ENCODE measurements at places on chromosomes 2 and 18. TPM values are rescaled to one million over a fixed set of nuclear protein-coding genes. Genes with fewer than 3 reads are reported as not detected.

Gene RAB31
- 0.07 TPM for polyA plus RNA-seq

Gene ZBTB7C
- polyA plus RNA-seq, result 0.23 TPM

Gene OTOF
- polyA plus RNA-seq, result 0.82 TPM

DNA sequence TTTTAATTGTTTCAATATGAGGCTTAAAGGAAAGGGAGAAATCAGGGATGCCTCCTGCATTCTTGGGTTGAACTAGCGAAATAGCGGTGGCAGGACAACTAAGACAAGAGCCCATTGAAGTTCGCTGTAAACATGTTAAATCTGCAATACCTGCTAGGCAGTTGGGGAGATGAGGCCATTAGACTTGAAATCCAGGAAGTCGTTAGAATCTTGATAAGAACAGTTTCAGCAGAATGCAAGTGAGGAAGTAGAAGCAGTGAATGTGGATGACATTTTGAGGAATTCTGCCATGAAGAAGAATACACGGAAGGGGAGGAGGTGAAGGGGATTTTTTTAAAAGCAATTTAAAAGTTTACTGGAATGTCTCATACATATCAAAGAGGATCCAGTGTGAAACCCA is 109.7 kb downstream of the LPIN1 start:
- no peak for DNase-seq

DNA sequence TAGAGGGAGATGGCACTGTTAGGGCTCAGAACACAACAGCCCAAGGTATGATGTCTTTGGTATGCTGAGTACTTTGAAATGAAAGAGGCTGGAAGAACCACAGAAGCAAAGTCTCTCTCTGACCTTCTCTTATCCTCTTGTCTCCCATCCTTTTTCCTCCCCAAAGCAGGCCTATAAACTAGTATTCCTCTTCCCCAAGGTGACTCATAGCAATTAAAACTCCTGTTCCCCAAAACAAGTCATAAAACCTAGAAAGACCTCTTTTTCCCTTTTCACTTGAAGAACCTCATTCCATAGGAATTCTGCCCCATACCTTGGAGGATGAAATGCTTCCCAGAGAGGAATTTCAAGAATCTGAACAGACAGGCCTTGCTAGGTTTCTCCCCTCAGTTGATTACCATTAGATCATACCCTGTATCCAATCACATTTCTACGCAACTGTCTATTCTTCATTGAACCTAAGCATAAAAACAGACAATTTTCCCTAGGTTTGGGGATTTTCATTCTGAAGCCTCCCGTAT is 25.7 kb downstream of the MDH1 start:
- DNase-seq, result no peak

GRCh38 chr2:27085673-27086089 is 891 bp upstream of the KHK start:
- DNase-seq, result no peak

- no peak for DNase-seq
Observed at GRCh38 chr2:160289126-160289525, 89.1 kb upstream of the ITGB6 start.

Data from CD4-positive, alpha-beta memory T cell (primary cell).